Hair follicular keratinocyte (primary cell): ENCODE measurements at places on chromosomes 4 and X. TPM values are rescaled to one million over a fixed set of nuclear protein-coding genes. Genes with fewer than 3 reads are reported as not detected.

FGF13 gene
- total RNA-seq = not detected in 2 replicates

HHIP gene
- under 0.01 TPM in 1 of 2 replicates, not detected in the other for total RNA-seq

SLC2A9 gene
- total RNA-seq = 59.2 and 68.3 TPM in 2 replicates

PQBP1 gene
- 49.7 and 69.4 TPM in 2 replicates for total RNA-seq

CACNA1F gene
- 0.08 TPM in 1 of 2 replicates, not detected in the other for total RNA-seq

SORBS2 gene
- total RNA-seq = 1.2 and 1.8 TPM in 2 replicates

MND1 gene
- total RNA-seq = 7.2 and 17.0 TPM in 2 replicates

ODAPH gene
- total RNA-seq = not detected in 2 replicates

UCP1 gene
- not detected in 2 replicates for total RNA-seq

SSX2 gene
- total RNA-seq = not detected in 2 replicates

POF1B gene
- 3.2 and 9.1 TPM in 2 replicates for total RNA-seq

GPR173 gene
- total RNA-seq = 0.08 TPM in 1 of 2 replicates, not detected in the other

DOCK11 gene
- total RNA-seq = 8.2 and 9.1 TPM in 2 replicates

GPR143 gene
- 0.08 TPM in 1 of 2 replicates, not detected in the other for total RNA-seq

LONRF3 gene
- total RNA-seq = not detected in 2 replicates

MAB21L2 gene
- total RNA-seq = not detected in 2 replicates

ANKRD50 gene
- total RNA-seq = 7.1 and 11.3 TPM in 2 replicates

MAGEA4 gene
- not detected in 2 replicates for total RNA-seq

H2BW2 gene
- total RNA-seq = not detected in 2 replicates

EPGN gene
- total RNA-seq = 23.0 and 75.9 TPM in 2 replicates

SAT1 gene
- 772 and 1,081 TPM in 2 replicates for total RNA-seq

RIPPLY1 gene
- total RNA-seq = not detected in 2 replicates

AKAP14 gene
- total RNA-seq = not detected in 2 replicates

DNASE1L1 gene
- 19.0 and 28.1 TPM in 2 replicates for total RNA-seq

KLHL13 gene
- 2.3 and 5.1 TPM in 2 replicates for total RNA-seq

SPATA4 gene
- total RNA-seq = 0.08 TPM in 1 of 2 replicates, not detected in the other

PGAM4 gene
- not detected in 2 replicates for total RNA-seq

GUCY1A1 gene
- total RNA-seq = 0.08 and 0.42 TPM in 2 replicates

ANOS1 gene
- total RNA-seq = 2.6 and 16.6 TPM in 2 replicates

SERTM2 gene
- total RNA-seq = not detected in 2 replicates

CCNA2 gene
- 24.7 and 94.8 TPM in 2 replicates for total RNA-seq

SPARCL1 gene
- total RNA-seq = not detected in 2 replicates

NRK gene
- total RNA-seq = 0.23 and 0.72 TPM in 2 replicates

LGI2 gene
- total RNA-seq = not detected in 2 replicates

PPM1K gene
- total RNA-seq = 9.9 and 14.2 TPM in 2 replicates

TBC1D8B gene
- 5.0 and 5.8 TPM in 2 replicates for total RNA-seq

NR0B1 gene
- not detected in 2 replicates for total RNA-seq

PCDH11X gene
- not detected in 2 replicates for total RNA-seq

RCHY1 gene
- total RNA-seq = 12.8 and 14.7 TPM in 2 replicates

TGIF2LX gene
- not detected in 2 replicates for total RNA-seq

COL25A1 gene
- 0.08 TPM in 1 of 2 replicates, not detected in the other for total RNA-seq

TEC gene
- total RNA-seq = 0.08 TPM in 1 of 2 replicates, not detected in the other

CENPU gene
- total RNA-seq = 15.5 and 31.4 TPM in 2 replicates

ZAR1 gene
- total RNA-seq = not detected in 2 replicates

CT83 gene
- total RNA-seq = not detected in 2 replicates

PRDM8 gene
- 8.0 and 11.0 TPM in 2 replicates for total RNA-seq

ABCG2 gene
- total RNA-seq = 2.8 and 3.0 TPM in 2 replicates

RBM47 gene
- 9.9 and 10.6 TPM in 2 replicates for total RNA-seq

SLITRK4 gene
- total RNA-seq = not detected in 2 replicates
